ENCODE measurements at places on chromosomes 6 and 20.

GRCh38 chr6:127547904-127548649 lies 28.9 kb upstream of the C6orf58 start:
- DNase-seq = no peak

DNA sequence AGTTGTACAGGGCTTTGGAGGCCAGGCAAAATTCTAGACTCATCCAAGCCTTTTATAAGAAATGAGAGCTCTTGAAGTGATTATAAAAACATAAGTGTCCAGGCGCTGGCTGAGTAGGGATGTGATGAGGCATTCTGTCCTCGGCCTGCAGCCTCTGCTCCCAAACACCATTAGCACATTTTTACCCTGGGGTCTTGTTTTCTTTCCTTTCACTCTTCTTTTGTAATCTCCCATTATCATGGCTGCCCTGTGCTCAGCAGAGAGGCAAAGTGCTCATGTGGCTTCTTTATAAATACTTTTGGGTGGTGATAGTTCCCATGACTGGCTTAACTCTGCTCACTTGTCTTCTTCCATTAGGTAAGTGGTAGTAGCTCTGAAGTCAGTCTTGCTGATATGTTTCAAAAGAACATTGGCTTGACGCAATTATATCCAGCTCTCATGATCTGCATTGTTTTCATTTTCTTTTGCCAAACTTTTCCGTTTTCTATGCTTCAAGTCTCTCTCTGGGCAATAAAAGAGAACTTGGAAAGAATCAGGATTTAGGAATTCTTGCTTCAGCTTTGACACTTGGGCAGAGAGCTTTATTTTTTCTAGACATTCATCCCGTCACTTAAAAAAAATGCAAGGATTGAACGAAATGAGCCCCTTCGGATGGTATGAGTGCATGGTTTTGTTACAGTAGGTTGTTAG lies 61.1 kb downstream of the CAP2 start:
- no peak for DNase-seq

- DNase-seq = no peak
Measured at GRCh38 chr6:144443157-144443556, 158.0 kb downstream of the UTRN start.

GRCh38 chr20:23296841-23297701 lies 53.5 kb upstream of the NXT1 start:
- no peak for DNase-seq

- no peak for DNase-seq
Measured at GRCh38 chr6:34926655-34927054, 37.6 kb downstream of the ANKS1A start.

DNA sequence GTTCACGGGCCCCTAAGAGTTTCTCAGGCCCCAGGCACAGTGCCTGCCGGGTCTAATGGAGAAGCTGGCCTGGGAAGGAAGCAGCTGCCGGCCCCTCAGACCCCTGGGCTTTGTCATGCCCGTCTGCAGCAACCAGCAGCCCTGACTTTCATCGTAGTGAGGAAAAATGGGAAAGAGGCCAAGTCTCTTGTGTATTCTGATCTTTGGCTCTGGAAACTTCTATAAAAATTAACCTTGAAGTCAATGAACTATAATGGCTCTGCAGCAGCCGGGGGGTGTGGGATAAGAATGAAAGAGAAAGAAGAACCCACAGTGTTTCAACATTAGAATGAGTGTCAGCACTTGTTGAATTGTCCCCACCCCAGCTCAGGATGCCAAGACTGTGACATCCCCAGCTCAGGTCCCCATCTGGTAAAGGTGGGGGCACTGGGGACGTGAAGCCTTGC lies 12.9 kb downstream of the TGM2 start:
- no peak for DNase-seq

- no peak for DNase-seq
Measured at GRCh38 chr6:166257911-166258318, 50.3 kb downstream of the PRR18 start.

Data from globus pallidus (tissue), 1 donor.